ENCODE measurements at places on chromosomes 7 and 10.

- no peak overlapping the region for H3K4me3 ChIP-seq
- no peak for DNase-seq
- peak overlapping the region; percentile 47 for H3K27ac ChIP-seq
- H3K4me1 ChIP-seq = peaks cover 79% of the 10 kb centered on the region
Observed at GRCh38 chr10:102778781-102779180, 35.0 kb downstream of the WBP1L start.

GRCh38 chr7:23662124-23662983 lies 17.6 kb upstream of the FAM221A start:
- peak overlapping the region; percentile 91 for H3K27ac ChIP-seq
- peak overlapping the region; percentile 29 for H3K4me3 ChIP-seq
- H3K4me1 ChIP-seq = peaks cover 39% of the 10 kb centered on the region
- DNase-seq = peak; percentile 30

- no peak for DNase-seq
- H3K4me1 ChIP-seq = peaks cover 5% of the 10 kb centered on the region
- no peak overlapping the region for H3K4me3 ChIP-seq
- H3K36me3 ChIP-seq = no peaks in the 10 kb centered on the region
- H3K27me3 ChIP-seq = peaks cover 31% of the 10 kb centered on the region
Observed at GRCh38 chr10:43273543-43273942, 6.7 kb upstream of the RASGEF1A start.

DNA sequence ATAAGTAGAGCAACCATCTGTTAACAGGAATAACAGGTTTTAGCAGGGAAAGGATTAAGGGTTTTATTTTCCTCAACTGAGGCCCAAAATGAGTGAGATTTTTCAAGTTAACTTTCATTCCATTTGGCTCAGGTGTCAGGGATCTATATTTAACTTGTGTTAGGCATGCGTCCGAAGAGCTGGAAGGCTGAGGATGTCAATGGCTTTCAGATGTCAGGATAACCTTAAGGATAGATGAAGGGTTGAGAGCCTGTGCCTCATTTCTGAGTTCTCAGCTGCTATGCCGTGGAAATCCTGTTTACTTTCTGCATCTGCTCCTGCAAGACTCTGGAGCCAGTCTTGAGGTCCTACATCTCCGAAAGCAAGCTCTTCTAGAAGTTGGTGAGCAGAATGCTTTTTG lies 36.4 kb upstream of the CD36 start:
- DNase-seq = no peak
- no peak overlapping the region for H3K4me3 ChIP-seq

- peak overlapping the region; percentile 99 for H3K27ac ChIP-seq
- peak overlapping the region; percentile 42 for H3K4me3 ChIP-seq
- no peaks in the 10 kb centered on the region for H3K27me3 ChIP-seq
- peaks cover 81% of the 10 kb centered on the region for H3K4me1 ChIP-seq
- peak; percentile 65 for DNase-seq
Observed at GRCh38 chr7:150401861-150402631, 22.9 kb downstream of the ZNF775 start.

DNA sequence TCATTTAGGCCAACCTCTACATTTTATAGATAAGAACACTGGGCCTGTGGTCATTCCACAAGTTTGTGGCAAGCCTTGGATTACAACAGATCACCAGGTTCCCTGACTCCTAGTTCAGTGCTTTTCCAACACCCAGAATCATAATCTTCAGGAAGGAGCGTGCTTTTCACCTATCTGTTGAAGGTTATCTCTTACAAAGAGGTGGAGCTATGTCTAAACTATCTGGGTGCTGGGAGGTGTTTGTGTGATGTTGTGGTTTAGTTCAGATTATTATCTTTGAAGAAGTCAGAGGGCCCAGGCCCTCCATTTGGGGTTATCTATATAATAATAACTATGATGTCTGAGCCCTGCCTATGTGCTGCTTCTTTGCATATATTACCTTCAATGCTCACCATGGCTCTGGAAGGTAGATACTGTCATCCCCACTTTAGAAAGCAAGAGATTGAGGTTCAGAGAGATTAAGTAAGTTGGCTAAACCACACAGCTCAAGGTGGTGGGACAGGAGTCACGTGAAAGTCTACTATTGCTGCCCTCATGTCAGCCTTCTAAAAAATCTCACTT lies 24.0 kb downstream of the IL2RA start:
- no peaks in the 10 kb centered on the region for H3K4me1 ChIP-seq
- no peaks in the 10 kb centered on the region for H3K27me3 ChIP-seq
- H3K4me3 ChIP-seq = no peak overlapping the region
- no peak for DNase-seq

DNA sequence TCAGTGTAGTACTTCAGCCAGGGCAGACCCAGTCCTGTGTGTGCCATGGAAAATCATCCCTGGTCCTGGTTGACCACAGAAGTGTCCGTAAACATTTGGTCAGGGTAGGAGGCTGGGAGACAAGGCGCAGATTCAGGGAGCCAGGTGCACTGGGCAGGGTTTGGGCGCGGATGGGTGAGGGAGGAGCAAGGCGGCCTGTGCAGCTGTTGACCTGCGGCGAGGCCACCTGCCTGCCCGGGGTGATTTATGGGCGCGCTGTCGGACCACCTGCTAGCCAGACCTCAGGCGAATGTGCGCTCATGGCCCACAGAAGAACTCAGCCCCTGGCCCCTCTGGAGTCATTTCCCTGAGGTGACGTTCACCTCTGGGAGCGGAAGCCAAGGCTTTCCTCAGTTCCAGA lies 6.6 kb downstream of the SFRP5 start:
- DNase-seq = no peak
- no peak overlapping the region for H3K4me3 ChIP-seq
- H3K36me3 ChIP-seq = peaks cover 6% of the 10 kb centered on the region
- H3K27me3 ChIP-seq = peaks cover 26% of the 10 kb centered on the region
- no peak overlapping the region for H3K27ac ChIP-seq

GRCh38 chr7:13416071-13416470 lies 573.4 kb downstream of the ETV1 start:
- H3K27ac ChIP-seq = no peak overlapping the region
- H3K36me3 ChIP-seq = peaks cover 7% of the 10 kb centered on the region
- H3K4me1 ChIP-seq = no peaks in the 10 kb centered on the region
- H3K27me3 ChIP-seq = no peaks in the 10 kb centered on the region
